Astrocyte (in vitro differentiated cells and primary cell): ENCODE measurements at places on chromosomes 16 and 17. TPM values are rescaled to one million over a fixed set of nuclear protein-coding genes. Genes with fewer than 3 reads are reported as not detected.

Gene CDH16
- total RNA-seq: not detected in 2 replicates

Gene TNP2
- total RNA-seq: not detected in 2 replicates

Gene TSR1
- total RNA-seq: 36.4 and 37.6 TPM in 2 replicates

Gene ASPA
- total RNA-seq: not detected in 2 replicates

Gene FAM20A
- 0.14 and 0.41 TPM in 2 replicates for total RNA-seq

Gene SLC13A2
- not detected in 2 replicates for total RNA-seq

Gene TBC1D3L
- 16.5 and 21.7 TPM in 2 replicates for total RNA-seq

Gene NKD1
- total RNA-seq: 9.1 and 9.8 TPM in 2 replicates

Gene SMIM5
- total RNA-seq: 0.07 TPM in 1 of 2 replicates, not detected in the other

Gene RHBDL3
- 1.1 and 1.4 TPM in 2 replicates for total RNA-seq

DNA sequence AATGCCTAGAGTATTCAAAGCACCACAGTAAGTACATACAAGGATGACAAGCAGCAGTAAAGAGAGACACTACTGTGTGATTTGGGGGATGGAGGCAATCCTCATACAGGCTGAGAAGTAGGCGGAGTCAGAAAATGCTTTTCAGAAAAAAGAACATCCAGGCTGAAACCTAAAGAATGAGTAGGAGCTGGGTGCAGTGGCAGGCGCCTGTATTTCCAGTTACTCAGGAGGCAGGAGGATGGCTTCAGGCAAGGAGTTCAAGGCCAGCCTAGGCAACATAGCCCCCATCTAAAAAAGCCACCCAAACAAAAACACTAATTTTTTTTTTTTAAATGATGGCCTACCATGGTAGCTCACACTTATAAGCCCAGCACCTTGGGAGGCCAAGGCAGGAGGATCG is 10.3 kb downstream of the KANSL1 start:
- no peaks in the 10 kb centered on the region for H3K27me3 ChIP-seq
- H3K4me1 ChIP-seq: peaks cover 9% of the 10 kb centered on the region
- DNase-seq: no peak

DNA sequence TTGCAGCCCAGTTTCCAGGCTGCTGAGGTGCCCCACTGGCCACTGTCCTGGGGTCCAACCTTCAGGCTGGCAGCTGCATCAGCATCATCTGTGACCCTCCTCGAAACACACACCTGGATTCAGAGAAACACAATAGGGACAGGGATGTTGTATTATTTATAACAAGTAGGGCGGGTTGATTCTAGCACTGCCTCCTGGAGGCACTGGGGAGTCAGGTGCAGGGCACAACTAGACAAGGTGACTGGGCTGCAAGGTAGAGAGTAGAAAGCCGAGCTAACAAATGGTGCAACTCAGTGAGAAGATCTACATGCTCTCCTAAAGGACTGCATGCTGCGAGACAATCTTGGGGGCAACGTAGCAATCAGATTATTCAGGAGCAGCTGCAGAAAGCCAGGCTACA is 317.3 kb downstream of the SLC39A11 start:
- no peaks in the 10 kb centered on the region for H3K36me3 ChIP-seq
- H3K27me3 ChIP-seq: no peaks in the 10 kb centered on the region
- no peaks in the 10 kb centered on the region for H3K4me1 ChIP-seq
- no peak for DNase-seq
- no peak overlapping the region for H3K27ac ChIP-seq
- no peak overlapping the region for H3K4me3 ChIP-seq

- H3K4me3 ChIP-seq: no peak overlapping the region
- no peaks in the 10 kb centered on the region for H3K36me3 ChIP-seq
- DNase-seq: no peak
- H3K4me1 ChIP-seq: no peaks in the 10 kb centered on the region
Observed at GRCh38 chr17:79325709-79326430, 251.2 kb downstream of the ENGASE start.

GRCh38 chr17:26731005-26731921 is 562.7 kb upstream of the WSB1 start:
- no peak for DNase-seq
- no peak overlapping the region for H3K4me3 ChIP-seq
- no peak overlapping the region for H3K27ac ChIP-seq
- no peaks in the 10 kb centered on the region for H3K36me3 ChIP-seq
- no peaks in the 10 kb centered on the region for H3K27me3 ChIP-seq
- H3K4me1 ChIP-seq: no peaks in the 10 kb centered on the region

- no peak overlapping the region for H3K27ac ChIP-seq
- H3K4me1 ChIP-seq: no peaks in the 10 kb centered on the region
- no peaks in the 10 kb centered on the region for H3K36me3 ChIP-seq
- no peaks in the 10 kb centered on the region for H3K27me3 ChIP-seq
- H3K4me3 ChIP-seq: no peak overlapping the region
Observed at GRCh38 chr16:88343271-88343791, 39.4 kb upstream of the ZNF469 start.

DNA sequence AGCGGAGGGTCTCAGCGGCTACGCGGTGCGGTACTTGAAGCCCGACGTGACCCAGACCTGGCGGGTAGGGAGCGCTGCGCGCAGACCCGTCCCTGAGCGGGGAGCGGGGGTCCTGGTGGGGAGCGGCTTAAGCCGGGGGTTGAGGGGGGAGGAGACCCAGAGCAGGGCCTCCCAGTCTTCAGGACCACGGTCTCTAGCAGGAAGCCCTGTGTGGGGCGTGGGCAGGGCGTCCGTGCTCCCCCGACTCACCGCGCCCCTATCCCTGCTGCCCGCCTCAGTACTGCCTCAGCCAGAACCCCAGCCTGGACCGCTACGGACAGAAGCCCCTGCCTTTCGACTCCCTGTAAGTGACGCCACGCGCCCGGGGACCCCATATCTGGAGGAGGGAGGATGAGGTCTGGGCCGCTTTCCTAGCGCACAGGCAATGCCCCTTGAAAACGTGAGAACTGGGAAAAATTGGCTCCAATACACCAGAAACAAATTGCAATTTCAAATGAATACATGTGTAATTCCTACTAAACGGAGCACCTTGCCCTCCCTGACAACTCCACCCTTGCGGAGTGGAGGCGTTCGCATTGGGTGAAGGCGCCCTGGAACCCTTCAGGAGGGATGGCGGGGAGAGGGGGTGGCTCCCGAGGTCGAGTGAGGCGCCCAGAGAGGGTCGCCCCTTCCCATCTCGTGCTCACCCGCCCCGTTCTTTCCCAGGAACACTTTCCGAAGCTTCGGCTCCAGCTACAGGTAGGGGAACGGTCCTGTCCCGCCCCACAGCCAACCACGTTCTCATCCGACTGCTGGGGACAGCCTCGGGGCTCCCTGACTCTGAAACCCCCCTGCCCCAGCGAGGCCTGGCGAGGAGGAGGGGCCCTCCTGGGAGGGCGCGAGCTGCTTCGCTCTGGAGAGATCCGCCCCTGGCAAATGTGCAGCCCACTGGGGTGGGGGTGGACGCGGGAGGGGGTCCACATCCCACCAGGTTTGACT is 14.6 kb upstream of the CNGB1 start:
- H3K27ac ChIP-seq: no peak overlapping the region
- peak overlapping the region; percentile 48 for H3K4me3 ChIP-seq
- H3K36me3 ChIP-seq: no peaks in the 10 kb centered on the region
- peaks cover 10% of the 10 kb centered on the region for H3K4me1 ChIP-seq
- H3K27me3 ChIP-seq: peaks cover 17% of the 10 kb centered on the region

DNA sequence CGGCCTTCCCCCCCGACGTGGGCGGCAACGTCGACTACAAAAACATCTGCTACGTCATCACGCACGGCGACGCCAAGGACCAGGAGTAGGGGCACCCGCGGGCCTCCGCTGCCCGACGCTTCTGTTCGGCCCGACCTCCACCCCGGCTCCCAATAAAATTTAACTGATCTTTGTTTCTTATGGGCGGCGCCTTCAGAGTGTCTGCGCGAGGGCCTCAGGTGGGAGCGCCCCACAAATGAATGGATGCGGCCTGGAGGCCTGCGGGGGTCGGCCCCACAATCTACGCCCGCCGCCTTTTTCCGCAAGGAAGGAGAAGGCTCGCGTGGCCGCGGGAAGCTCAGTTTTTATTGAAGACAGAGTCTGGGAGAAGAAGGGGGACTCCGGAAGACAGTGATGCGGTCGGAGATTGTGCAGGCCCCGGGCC is 3.2 kb downstream of the MYL11 start:
- H3K27ac ChIP-seq: peak overlapping the region; percentile 92
- DNase-seq: peak; percentile 78
- peaks cover 15% of the 10 kb centered on the region for H3K4me1 ChIP-seq
- peak overlapping the region; percentile 47 for H3K4me3 ChIP-seq

DNA sequence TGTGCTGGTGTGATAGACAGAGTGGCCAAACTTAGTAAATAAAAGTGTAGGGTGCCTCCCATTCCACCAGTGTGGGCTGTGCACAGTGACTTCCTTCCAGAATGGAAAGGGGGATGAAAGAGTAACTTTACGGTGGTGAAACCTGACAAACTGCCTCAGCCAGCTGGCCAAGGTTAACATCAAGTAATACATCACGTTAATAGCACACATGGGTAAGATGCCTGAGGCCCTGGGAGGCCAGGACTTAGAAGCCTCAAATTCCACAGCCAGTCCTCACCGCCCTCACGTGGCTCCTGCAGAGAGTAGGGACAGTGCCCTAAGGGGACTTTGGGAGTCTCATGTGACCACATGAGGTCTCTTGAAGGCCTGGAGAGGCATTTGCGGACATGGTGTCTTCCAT is 14.1 kb downstream of the RMI2 start:
- DNase-seq: peak; percentile 80
- H3K27ac ChIP-seq: peak overlapping the region; percentile 11
- no peaks in the 10 kb centered on the region for H3K36me3 ChIP-seq
- no peak overlapping the region for H3K4me3 ChIP-seq

DNA sequence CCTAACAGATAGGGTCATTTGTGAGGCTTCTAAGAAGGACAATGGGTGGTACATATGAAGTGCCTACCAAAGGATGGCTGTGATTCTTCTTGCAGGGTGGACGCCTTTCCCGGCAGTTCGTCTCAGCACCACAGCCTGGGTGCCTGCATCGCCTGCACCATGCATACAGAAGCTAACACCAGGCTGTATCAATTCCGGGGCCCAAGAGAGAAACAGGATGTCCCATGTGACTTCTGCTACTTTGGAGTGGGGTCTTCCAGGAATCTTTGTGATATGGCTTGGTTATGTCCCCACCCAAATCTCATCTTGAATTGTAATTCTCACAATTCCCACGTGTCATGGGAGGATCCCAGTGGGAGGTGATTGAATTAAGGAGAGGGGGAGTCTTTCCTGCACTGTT is 251.6 kb upstream of the TNRC6C start:
- DNase-seq: no peak
- H3K4me3 ChIP-seq: no peak overlapping the region
- H3K27ac ChIP-seq: no peak overlapping the region

DNA sequence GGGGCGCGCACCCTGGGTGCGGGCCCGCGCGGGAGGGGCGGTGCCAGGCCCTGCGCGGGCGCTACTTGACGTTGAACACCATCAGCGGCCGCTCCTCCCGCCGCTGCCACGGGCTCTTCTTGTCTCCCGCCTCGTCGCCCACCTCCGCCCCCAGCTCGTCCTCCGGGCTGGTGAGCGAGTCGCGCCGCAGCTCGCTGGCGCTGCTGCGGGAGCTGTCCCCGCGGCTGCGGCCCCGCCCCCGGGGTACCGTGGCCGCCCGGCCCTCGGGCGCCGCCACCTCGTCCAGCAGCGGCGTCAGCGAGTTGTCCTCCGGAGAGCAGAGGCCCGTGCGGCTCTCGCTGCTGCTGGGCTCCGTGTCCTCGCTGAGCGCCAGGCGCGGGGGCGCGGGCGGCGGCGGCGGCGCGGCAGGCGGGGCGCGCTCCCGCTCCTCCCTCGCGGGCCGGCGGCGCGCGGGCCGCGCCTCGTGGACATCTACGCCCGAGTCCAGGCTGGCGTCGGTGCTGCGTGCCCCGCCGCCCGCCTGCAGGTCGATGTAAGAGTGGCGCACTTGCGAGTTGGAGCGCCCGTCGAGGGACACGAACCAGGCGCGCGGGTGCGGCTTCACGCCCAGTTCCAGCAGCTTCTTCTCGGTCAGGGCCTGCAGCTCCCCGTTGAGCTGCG is 8.7 kb downstream of the GRN start:
- H3K27me3 ChIP-seq: no peaks in the 10 kb centered on the region
- no peak for DNase-seq
- no peak overlapping the region for H3K27ac ChIP-seq
- peak overlapping the region; percentile 28 for H3K4me3 ChIP-seq
- H3K36me3 ChIP-seq: no peaks in the 10 kb centered on the region

- H3K36me3 ChIP-seq: no peaks in the 10 kb centered on the region
- no peak for DNase-seq
- H3K4me3 ChIP-seq: no peak overlapping the region
Observed at GRCh38 chr16:1088295-1089170, 7.5 kb downstream of the C1QTNF8 start.

GRCh38 chr17:17064322-17064721 is 22.1 kb downstream of the MPRIP start:
- peaks cover 2% of the 10 kb centered on the region for H3K36me3 ChIP-seq
- H3K27ac ChIP-seq: no peak overlapping the region
- no peak for DNase-seq

GRCh38 chr17:47200325-47200664 is 8.9 kb upstream of the MYL4 start:
- H3K4me1 ChIP-seq: peaks cover 17% of the 10 kb centered on the region
- H3K36me3 ChIP-seq: no peaks in the 10 kb centered on the region
- no peaks in the 10 kb centered on the region for H3K27me3 ChIP-seq
- H3K4me3 ChIP-seq: no peak overlapping the region

GRCh38 chr17:74767111-74767516 is 9.0 kb downstream of the NAT9 start:
- no peak overlapping the region for H3K27ac ChIP-seq
- H3K4me3 ChIP-seq: no peak overlapping the region
- no peaks in the 10 kb centered on the region for H3K27me3 ChIP-seq
- no peak for DNase-seq
- peaks cover 12% of the 10 kb centered on the region for H3K36me3 ChIP-seq
- H3K4me1 ChIP-seq: peaks cover 8% of the 10 kb centered on the region

GRCh38 chr16:4385789-4386450 is 14.3 kb downstream of the VASN start:
- no peak overlapping the region for H3K27ac ChIP-seq
- no peaks in the 10 kb centered on the region for H3K27me3 ChIP-seq
- peaks cover 51% of the 10 kb centered on the region for H3K4me1 ChIP-seq
- DNase-seq: no peak
- H3K4me3 ChIP-seq: no peak overlapping the region

DNA sequence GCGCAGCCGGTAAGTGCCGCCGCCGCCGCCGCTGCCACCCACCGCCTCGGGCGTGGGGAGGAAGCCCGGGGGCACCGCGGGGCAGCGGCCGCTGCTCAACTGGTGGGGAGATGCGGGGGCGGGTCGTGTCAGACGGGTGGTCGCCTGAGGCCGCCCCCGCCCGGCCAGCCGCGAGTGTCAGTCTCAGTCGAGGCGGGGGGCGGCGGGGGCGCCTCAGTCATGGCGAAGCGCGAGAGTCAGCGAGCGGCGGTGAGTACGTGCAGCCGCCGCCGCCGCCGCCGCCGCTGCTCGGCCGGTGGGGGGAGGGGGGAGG is 76.2 kb downstream of the CHD9 start:
- no peak for DNase-seq
- H3K4me3 ChIP-seq: peak overlapping the region; percentile 69
- H3K27ac ChIP-seq: peak overlapping the region; percentile 91
- H3K4me1 ChIP-seq: peaks cover 9% of the 10 kb centered on the region

DNA sequence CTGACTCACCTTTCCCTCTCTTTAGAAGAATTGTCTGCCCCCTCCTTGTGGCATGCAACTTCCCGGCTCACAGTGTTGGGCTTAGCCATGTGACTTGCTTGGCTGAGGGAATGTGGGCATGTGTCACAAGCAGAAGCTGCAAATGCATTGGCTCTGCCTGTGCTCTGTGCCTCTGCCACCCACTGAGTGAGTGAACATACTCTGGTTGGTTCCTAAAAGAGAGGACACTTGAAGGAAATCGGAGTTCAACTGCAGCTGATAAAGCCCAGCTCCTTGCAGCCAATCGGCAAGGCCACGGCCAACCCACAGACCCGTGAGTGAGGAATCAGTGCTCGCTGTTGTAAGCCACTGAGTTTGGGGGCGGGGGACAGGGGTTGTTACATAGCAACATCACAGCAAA is 10.9 kb upstream of the GINS2 start:
- H3K36me3 ChIP-seq: no peaks in the 10 kb centered on the region
- H3K4me3 ChIP-seq: no peak overlapping the region
